Amniotic stem cell (primary cell): ENCODE measurements at places on chromosomes 2 and 18.
A peak's percentile ranks its signal among the peaks of the same experiment; 100 is the strongest.

- DNase-seq: peak; percentile 3
Measured at GRCh38 chr2:13193900-13194299, 477.2 kb downstream of the TRIB2 start.

- DNase-seq: no peak
Measured at GRCh38 chr2:192775011-192775410, 580.3 kb upstream of the TMEFF2 start.

- DNase-seq: no peak
Measured at GRCh38 chr2:168521053-168521741, 65.1 kb downstream of the CERS6 start.

- no peak for DNase-seq
Measured at GRCh38 chr2:102168026-102168771, 18.6 kb upstream of the IL1RL2 start.

DNA sequence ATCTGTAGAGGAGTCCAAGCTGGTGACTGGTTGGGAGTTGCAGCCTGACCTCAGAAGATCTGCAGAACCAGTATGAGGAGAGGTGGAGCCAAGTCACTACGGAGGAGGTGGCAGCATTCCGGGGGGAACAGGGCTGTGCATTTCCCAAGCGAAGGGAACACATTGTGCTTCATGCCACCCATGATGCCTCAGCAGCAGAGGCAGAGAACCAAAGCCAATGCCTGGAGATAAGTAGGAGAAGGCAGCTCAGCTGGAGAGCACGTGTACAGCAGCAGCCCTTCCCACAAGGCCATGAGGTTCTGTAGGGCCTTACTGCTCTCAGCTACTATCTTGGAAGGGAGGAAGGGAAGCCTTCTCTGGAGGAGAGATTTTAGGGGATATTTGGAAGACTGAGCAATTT lies 67.2 kb upstream of the LRPPRC start:
- DNase-seq: no peak

GRCh38 chr2:216202626-216203250 lies 93.6 kb downstream of the XRCC5 start:
- no peak for DNase-seq

GRCh38 chr2:218438596-218438995 lies 19.7 kb downstream of the VIL1 start:
- DNase-seq: no peak

GRCh38 chr18:8241731-8242130 lies 367.5 kb upstream of the RAB12 start:
- DNase-seq: no peak

GRCh38 chr18:78031589-78031988 lies 781.9 kb downstream of the GALR1 start:
- no peak for DNase-seq

- DNase-seq: no peak
Measured at GRCh38 chr2:42390401-42390969, 29.5 kb upstream of the COX7A2L start.

DNA sequence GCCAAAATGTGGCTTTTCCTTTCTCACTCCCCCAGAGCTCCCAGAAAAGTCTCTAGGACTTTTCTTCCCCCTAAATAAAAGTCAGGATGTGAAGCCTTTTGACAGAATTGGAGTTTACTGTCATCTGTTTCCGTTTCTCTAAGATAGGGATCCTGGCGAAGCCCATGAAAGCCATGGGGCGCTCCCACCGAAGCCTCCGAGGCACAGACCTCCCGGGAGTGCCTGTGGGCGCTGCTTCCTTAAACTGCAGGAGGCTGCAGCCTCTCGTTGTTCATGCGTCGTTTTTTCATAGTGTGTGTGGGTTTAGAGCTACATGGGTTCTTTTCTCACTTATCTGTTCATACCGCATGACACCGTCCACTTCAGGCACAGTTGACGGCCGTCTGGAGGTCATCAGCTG lies 56.8 kb downstream of the ASAP2 start:
- DNase-seq: no peak

- DNase-seq: no peak
Measured at GRCh38 chr2:239950144-239951128, 74.7 kb downstream of the NDUFA10 start.

- no peak for DNase-seq
Measured at GRCh38 chr18:79123948-79124347, 54.8 kb downstream of the ATP9B start.

DNA sequence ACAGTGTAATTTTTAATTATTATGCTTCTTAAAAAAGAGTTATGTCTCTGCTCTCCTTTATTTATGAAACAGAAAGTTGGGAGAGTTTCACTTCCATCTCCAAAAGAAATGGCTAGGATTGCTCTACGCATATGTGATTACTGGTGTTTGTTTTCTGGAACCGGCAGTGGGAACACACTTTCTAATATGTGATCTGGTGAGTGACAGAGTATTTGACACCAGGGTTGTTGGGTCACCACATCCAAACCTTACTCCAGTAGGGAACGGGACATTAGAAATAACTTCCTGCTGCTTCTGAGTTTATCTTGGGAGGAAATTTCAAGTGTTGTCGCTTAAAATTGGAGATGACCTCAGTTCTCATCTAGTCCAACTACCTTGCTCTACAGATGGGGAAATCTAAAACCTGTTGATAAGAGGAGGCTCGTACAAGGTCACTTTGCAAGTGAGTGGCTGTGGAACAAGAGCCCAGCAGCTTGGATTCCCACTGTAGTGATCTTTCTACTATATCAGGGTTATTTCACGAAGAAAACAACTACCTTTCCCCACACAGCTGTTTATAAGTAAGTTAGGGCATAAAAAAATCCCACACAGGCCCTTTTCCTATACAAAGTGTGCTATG lies 108.5 kb downstream of the TTC32 start:
- DNase-seq: no peak

GRCh38 chr2:154912215-154912614 lies 213.7 kb downstream of the KCNJ3 start:
- no peak for DNase-seq

DNA sequence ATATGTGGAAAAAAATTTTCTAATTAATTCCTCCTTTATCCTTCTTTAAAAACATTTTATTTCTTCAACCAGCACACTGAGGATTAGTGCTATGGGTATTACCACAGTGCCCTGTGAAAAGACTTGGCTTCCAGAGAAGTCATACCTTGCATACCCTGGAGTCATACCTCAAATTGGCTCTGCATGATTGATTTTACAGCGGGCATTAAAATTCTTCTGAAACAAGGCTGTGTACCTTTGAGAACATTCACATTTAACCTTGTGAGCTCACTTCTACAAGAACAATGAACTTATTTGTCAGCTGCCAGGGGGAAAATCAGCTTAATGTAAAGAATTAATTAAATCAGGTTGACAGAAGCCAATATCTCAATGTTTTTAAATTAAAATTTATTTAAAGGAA lies 44.6 kb downstream of the SLC35F5 start:
- DNase-seq: no peak

- no peak for DNase-seq
Measured at GRCh38 chr2:191786694-191787093, 60.2 kb downstream of the CAVIN2 start.

DNA sequence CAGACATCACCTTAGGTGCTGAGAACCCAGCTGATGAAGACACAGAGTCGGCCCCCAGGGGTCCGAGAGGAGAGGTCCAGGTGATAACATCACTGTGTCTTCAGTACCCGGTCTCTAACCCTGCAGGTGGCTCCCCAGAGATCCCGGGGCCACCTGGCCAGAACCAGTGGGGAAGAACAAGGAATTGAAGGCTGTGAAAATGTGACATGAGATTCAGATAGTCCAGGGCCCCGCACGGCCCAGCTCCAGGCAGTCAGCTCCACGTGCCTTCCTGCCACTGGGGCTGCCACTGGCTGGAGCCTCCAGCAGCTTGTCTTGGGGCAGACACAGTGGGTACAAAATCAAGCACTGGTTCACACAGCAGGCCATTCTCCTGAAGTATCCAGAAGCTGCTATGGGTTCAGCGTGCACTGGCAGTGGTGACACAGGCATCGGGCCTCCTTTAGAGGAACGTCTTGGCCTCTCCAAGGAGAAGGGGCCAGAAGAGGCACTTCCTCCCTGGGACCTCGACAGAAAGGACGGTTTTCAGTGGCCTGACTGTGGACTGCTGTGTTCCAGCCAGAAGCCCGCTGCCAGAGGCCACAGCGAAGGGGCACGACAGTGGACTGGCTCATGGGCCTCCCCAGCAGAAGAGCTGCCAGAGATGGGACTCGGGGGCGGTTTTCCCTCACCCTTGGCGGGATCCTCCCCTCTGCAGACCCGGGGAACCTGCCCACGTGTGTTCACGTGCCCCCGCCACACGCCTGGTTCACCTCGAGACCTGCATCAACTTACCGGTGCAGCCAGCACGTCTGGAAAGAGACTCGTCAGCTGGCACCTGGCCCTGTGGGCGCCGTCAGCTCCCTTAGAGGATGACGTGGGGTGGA lies 150.4 kb downstream of the HDAC4 start:
- DNase-seq: no peak

GRCh38 chr2:235366390-235366789 lies 127.5 kb upstream of the AGAP1 start:
- DNase-seq: no peak
